ENCODE measurements at places on chromosomes 7 and 10.

- no peak for DNase-seq
These were observed 162.6 kb downstream of the FAM107B start for GRCh38 chr10:14611968-14612693.

- DNase-seq = no peak
These were observed 60.2 kb upstream of the MKRN1 start for GRCh38 chr7:140539461-140539860.

GRCh38 chr7:68441645-68442044, 1156.6 kb upstream of the AUTS2 start:
- DNase-seq = no peak

GRCh38 chr10:13270877-13271551, 28.9 kb downstream of the PHYH start:
- DNase-seq = no peak

DNA sequence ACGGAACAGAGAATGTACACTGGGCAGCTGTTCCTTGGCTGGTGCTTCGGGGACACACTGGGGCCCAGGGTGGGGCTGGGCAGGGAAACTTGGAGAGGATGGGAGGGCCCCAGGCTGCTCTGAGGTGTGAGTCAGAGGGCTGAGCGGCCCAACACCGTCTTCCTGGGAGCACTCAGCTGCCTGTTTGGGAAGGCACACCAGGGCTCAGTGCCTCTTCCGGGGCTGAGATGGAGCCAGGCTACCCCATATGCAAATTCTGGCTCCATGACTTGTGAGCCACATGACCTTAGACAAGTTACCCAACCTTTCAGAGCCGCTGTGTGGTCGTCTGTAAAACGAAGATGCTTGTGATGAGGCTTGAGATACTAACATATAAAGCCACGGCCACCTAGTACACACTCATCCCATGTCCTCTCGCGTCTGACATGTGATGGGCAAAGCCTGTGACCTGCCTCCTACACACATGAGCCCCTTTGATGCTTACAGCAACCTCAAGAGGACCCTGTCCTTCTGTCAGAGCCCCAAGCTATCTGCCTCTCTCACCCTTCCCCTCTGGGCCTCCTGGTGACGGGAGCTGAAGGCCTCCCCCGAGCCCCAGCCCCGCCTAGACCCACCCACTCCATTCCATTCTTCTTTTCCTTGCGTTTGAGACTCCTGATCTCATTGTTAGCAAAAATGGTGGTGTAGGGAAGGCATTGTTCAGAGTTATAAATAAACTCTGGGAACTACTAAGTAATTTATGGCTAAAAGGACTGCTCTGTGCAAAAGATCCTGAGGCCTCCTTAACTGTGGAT, 26.1 kb downstream of the KLRG2 start:
- no peak for DNase-seq

DNA sequence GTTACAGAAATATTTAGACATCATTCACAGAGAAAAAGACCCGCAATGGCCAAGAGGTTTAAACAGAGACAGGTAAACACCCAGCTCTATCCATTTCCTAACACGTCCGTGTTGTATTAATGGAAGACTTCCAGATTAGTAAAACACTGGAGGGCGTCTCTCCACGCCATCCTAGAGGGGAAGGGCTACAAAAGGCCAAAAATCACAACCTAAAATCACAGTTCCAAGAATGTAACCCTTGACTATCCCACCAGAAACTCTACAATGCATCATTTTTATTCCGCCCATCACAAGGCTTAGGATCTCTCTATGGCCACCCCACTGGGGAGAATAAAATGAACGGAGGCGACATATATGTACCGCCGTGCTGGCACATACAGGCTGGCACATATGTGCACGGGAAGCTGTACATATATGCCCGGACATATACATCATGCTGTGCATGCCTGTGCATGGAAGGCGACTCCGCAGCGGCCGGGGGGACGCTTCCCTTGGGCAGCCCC, 734 bp downstream of the PCLO start:
- no peak for DNase-seq

DNA sequence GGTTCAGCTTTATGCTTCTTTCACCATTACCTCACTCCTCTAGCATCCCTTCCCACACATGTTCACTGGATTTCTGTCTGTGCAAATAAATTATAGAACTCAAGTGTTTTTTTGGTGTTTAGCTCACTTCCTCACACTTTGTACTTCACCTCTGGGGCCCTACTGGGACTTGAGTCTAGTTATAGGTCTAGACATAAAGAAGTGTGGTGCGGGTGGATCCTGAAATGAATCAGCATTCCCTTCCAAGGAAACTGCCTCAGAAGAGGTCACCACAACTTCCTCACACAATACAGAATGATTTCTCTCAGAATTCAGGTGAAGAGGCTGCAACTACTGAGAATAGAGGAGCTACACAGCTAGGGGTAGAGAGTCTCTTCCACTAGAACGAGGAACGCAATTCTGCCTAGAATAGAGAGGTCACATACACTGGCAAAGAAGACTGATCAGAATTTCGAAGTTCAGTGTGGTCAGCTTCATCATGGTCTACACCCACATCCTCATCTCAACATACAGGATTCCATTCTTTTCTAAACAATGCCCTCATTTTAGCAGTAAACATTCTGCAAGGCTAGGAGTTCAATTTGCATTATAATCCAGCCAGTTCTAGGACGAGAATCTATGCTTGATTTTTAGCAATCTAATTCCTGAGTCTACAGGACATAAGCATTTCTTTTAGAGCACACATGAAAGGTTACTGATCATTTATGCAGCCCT, 938.7 kb upstream of the PHF14 start:
- DNase-seq = no peak

- no peak for DNase-seq
These were observed 18.5 kb upstream of the CHCHD1 start for GRCh38 chr10:73763343-73763742.

DNA sequence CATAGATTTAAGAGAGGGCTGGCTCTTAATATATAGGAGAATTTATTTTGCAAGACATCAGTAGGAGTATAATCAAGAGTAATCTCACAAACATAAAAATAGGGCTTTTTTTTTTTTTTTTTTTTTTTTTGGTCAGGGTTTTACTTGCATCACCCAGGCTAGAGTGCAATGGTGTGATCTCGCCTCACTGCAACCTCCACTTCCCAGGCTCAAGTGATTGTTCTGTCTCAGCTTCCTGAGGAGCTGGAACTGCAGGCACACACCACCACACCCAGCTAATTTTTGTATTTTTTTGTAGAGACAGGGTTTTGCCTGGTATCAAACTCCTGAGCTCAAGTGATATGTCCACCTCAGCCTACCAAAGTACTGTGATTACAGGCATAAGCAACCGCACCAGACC, 535.3 kb downstream of the CCSER2 start:
- DNase-seq = no peak

GRCh38 chr7:71563276-71563675, 431.3 kb downstream of the GALNT17 start:
- DNase-seq = no peak

All from stimulated activated effector memory CD8-positive, alpha-beta T cell treated with anti-CD3 and anti-CD28 coated beads, Interleukin-12 subunit alpha, Interleukin-12 subunit beta, amount 100 ng/mL, for 72 hours (primary cell).